ENCODE measurements at places on chromosomes 16 and 17. TPM values are rescaled to one million over a fixed set of nuclear protein-coding genes. Genes with fewer than 3 reads are reported as not detected.

WFIKKN2 gene
- polyA plus RNA-seq, result not detected

PITPNM3 gene
- polyA plus RNA-seq, result not detected

ATP6V0A1 gene
- polyA plus RNA-seq, result 16.2 TPM

IL17C gene
- polyA plus RNA-seq, result not detected

HBA2 gene
- 0.99 TPM for polyA plus RNA-seq

RCVRN gene
- not detected for polyA plus RNA-seq

DNA sequence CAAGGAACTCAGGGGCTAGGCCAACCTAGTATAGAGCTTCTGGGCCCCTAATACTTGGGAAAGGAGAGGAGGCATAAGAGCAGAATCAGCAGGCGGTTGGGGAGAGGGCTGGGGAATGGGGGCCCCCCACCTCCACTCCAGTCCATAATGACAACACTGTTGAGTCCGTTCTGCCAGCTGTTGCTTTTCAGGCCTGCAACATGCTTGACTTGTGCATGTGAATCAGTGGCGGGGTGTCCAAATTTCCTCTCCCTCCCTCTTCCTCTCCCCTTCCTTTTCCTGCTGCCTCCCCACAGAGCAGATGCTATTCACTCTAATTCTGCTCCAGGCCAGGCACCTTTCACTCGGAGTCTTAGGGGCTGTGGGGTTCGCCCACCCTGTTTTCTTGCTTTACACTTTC lies 31.7 kb downstream of the SGSM2 start:
- no peak for DNase-seq
- no peak overlapping the region for H3K27ac ChIP-seq
- no peaks in the 10 kb centered on the region for H3K4me1 ChIP-seq
- no peaks in the 10 kb centered on the region for H3K27me3 ChIP-seq
- peaks cover 9% of the 10 kb centered on the region for H3K36me3 ChIP-seq

DNA sequence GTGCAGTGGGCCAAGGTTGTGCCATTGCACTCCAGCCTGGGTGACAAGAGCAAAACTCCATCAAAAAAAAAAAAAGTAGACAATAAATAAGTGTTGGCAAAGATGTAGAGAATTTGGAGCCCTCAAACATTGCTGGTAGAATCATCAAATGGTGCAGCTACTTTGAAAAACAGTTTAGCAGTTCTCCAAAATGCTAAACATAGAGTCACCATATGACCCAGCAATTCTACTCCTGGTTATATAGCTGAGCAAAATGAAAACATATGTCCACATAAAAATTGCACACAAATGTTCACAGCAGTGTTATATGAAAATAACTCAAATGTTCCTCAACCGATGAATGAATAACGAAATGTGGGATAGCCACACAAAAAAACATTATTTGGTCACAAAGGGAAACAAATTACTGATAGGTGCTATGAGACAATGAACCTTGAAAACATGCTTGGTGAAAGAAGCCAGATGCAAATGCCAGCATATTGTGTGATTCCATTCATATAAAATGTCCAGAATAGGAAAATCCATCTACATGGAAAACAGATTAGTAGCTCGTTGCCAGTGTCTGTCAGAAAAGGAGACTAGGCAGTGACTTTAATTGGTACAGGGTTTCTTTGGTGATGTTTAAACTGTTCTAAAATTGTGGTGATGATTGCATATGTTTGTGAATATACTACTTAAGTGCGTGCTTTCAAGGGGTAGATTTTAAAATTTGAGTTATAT lies 12.7 kb upstream of the RABEP1 start:
- no peak overlapping the region for H3K27ac ChIP-seq
- no peak overlapping the region for H3K4me3 ChIP-seq
- no peaks in the 10 kb centered on the region for H3K27me3 ChIP-seq
- H3K4me1 ChIP-seq, result no peaks in the 10 kb centered on the region
- no peaks in the 10 kb centered on the region for H3K36me3 ChIP-seq

DNA sequence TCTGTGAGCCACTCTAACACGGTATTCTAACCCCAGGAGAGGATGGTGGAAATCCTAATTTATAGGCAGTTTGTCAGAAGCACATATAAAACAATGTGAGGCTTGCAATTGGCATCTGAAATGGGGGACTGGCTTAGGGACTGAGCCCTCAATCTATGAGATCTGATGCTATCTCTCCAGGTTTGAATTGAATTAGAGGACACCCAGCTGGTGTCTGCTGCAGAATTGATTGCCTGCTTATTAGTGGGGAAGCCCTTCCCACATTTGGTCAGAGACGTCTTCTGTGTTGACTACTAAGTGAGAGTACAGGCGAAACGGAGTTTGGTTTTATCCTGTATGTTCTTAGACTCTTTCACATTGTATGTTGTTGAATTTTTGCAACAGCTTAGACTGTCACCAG lies 13.6 kb upstream of the TMIGD1 start:
- H3K4me1 ChIP-seq, result no peaks in the 10 kb centered on the region
- no peaks in the 10 kb centered on the region for H3K27me3 ChIP-seq
- H3K27ac ChIP-seq, result no peak overlapping the region
- no peaks in the 10 kb centered on the region for H3K36me3 ChIP-seq

GRCh38 chr16:84982434-84982833 lies 28.9 kb downstream of the ZDHHC7 start:
- H3K27me3 ChIP-seq, result no peaks in the 10 kb centered on the region
- peaks cover 56% of the 10 kb centered on the region for H3K36me3 ChIP-seq
- H3K4me3 ChIP-seq, result no peak overlapping the region
- DNase-seq, result no peak

DNA sequence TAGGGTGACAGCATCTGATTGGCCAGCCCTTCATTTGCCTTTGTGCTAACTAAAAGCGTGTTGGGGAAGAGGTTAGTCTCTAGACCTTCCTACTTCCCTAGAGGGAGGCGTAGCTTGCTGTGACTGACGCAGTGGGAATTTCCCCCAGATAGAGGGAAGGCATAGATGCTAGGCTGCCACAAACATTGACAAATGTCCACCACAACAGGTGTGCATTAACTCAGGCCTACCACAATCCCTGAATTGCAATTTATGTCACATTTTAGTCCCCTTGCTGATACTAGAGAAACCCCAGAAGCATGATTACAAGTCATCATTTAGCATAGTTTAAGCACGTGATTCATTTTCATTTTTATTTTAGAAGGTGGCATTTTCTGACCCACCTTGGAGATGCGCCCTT lies 76.3 kb upstream of the WSB1 start:
- peaks cover 21% of the 10 kb centered on the region for H3K4me1 ChIP-seq
- no peaks in the 10 kb centered on the region for H3K36me3 ChIP-seq
- H3K27ac ChIP-seq, result peak overlapping the region; percentile 26
- DNase-seq, result no peak
- no peaks in the 10 kb centered on the region for H3K27me3 ChIP-seq

- no peak overlapping the region for H3K4me3 ChIP-seq
- no peak overlapping the region for H3K27ac ChIP-seq
- no peak for DNase-seq
- H3K36me3 ChIP-seq, result no peaks in the 10 kb centered on the region
Observed at GRCh38 chr17:13484020-13484419, 117.7 kb downstream of the HS3ST3A1 start.

GRCh38 chr17:73814075-73814474 lies 169.8 kb upstream of the SDK2 start:
- H3K36me3 ChIP-seq, result no peaks in the 10 kb centered on the region
- H3K27ac ChIP-seq, result no peak overlapping the region
- no peaks in the 10 kb centered on the region for H3K27me3 ChIP-seq
- no peak for DNase-seq

DNA sequence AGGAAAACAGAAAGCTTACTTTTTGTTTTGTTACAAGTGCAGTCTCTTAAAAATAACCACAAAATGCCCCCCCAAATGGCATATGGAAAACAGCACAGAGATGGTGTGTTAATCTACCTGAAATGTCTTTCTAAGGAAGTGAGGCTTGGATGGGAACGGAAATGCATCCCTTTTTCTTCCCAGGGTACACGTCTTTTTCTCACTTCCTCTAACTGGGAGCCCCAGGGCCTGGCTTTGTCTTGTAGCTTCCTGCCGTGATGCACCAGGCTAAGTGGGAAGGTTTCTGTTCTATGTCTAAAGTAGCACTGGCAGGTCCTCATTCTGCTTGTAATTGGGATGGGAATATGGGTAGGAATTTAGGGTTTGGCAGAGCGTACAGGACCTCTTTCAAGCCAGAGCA lies 52.5 kb upstream of the CACNG3 start:
- H3K27ac ChIP-seq, result no peak overlapping the region
- no peaks in the 10 kb centered on the region for H3K4me1 ChIP-seq
- no peak for DNase-seq
- peaks cover 43% of the 10 kb centered on the region for H3K36me3 ChIP-seq

DNA sequence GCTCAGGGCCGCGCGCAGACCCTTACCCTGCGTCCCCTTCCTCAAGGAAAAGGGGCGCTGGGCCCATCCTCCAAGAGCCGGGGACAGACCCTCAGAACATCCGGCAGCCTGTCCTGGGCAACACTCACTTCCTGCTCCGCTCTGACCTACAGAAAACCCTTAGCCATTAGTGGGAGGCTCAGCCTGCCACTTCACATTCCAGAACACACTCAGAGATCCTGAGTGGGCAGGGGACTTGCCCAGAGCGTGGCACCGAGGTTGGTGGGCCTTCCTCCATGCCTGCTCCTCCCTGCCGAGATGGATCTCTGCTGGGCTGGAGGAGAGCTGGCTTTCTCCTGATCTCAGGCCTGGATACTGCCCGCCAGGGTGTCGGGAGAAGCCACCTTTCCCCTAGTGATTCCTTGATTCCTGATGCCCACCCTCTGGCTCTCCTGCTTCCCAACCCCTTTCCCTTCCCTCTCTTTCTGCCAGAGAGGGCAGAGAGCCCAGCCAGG lies 1.5 kb downstream of the SCARF1 start:
- H3K27me3 ChIP-seq, result no peaks in the 10 kb centered on the region
- H3K36me3 ChIP-seq, result no peaks in the 10 kb centered on the region
- DNase-seq, result no peak
- peaks cover 26% of the 10 kb centered on the region for H3K4me1 ChIP-seq
- no peak overlapping the region for H3K27ac ChIP-seq
- peak overlapping the region; percentile 51 for H3K4me3 ChIP-seq

DNA sequence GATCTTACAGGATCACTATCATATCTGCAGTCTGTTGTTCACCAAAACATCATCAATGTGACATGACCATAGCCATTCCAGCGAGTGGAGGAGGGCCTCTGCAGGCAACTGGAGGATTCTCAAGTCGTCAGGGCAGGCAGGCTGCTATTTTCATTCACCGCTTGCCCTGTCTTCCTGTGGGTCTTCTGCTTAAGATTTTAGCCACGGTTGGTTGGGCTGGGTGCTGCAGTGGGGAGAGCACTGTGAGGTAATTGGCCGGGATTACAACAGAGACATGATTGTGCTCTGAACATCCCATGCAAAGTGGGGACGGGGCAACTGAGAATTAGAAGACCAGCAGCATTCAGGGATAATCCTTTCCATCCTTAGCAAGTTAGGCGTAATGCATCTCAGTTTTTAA lies 245.9 kb downstream of the CPPED1 start:
- no peaks in the 10 kb centered on the region for H3K4me1 ChIP-seq
- no peak overlapping the region for H3K4me3 ChIP-seq
- H3K27me3 ChIP-seq, result no peaks in the 10 kb centered on the region

GRCh38 chr16:25270577-25270976 lies 12.9 kb upstream of the ZKSCAN2 start:
- H3K27me3 ChIP-seq, result no peaks in the 10 kb centered on the region
- no peak overlapping the region for H3K4me3 ChIP-seq
- DNase-seq, result no peak
- H3K4me1 ChIP-seq, result no peaks in the 10 kb centered on the region
- H3K36me3 ChIP-seq, result peaks cover 2% of the 10 kb centered on the region

GRCh38 chr17:20774472-20775135 lies 195.1 kb downstream of the CDRT15L2 start:
- H3K4me1 ChIP-seq, result no peaks in the 10 kb centered on the region
- no peak for DNase-seq
- no peaks in the 10 kb centered on the region for H3K27me3 ChIP-seq
- H3K27ac ChIP-seq, result no peak overlapping the region
- H3K36me3 ChIP-seq, result no peaks in the 10 kb centered on the region

GRCh38 chr17:19250421-19251173 lies 13.4 kb downstream of the EPN2 start:
- H3K4me3 ChIP-seq, result no peak overlapping the region
- no peaks in the 10 kb centered on the region for H3K36me3 ChIP-seq
- no peaks in the 10 kb centered on the region for H3K4me1 ChIP-seq
- H3K27me3 ChIP-seq, result no peaks in the 10 kb centered on the region
- no peak for DNase-seq

- DNase-seq, result no peak
- no peak overlapping the region for H3K4me3 ChIP-seq
- H3K27me3 ChIP-seq, result no peaks in the 10 kb centered on the region
Observed at GRCh38 chr16:86545481-86545880, 9.6 kb downstream of the MTHFSD start.

GRCh38 chr17:42946812-42947211 lies 17.4 kb downstream of the AARSD1 start:
- no peak for DNase-seq
- H3K36me3 ChIP-seq, result peaks cover 15% of the 10 kb centered on the region
- no peaks in the 10 kb centered on the region for H3K27me3 ChIP-seq
- H3K4me1 ChIP-seq, result no peaks in the 10 kb centered on the region

DNA sequence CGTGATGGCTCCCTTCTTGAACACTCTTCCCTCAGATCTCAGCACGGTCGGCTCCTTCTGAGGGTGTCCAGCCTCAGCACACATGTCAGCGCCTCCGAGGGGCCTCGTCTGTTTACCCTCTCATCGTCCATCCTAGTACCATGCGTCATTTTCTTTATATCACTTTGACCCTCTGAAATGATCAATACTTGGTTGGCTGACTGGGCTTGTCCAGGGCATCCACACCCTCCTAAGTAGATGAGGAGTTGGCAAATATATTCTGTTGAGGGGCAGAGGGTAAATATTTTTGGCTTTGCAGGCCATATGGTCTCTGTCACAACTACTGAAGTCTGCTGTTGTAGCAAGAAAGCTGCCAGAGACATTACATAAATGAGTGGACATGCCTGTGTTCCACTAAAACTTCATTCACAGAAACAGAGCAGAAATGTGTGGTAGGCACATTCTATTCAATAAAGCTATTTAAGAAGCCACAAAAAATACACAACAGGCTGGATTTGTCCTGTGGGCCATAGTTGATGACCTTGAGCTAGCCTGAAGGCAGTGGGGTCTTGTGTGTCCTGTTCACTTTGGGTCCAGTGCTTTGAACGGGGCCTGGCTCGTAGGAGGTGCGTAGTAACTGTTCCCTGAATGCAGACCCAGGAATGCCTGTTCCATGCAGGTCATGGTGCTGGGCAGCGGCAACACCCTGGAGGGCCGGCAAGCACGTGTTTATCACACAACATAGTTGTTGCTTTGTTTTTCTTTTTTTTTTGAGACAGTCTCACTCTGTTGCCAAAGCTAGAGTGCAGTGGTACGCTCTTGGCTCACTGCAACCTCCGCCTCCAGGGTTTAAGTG lies 185.8 kb downstream of the SNX29 start:
- DNase-seq, result no peak
- no peak overlapping the region for H3K4me3 ChIP-seq
- H3K27me3 ChIP-seq, result no peaks in the 10 kb centered on the region
- no peak overlapping the region for H3K27ac ChIP-seq
- H3K4me1 ChIP-seq, result no peaks in the 10 kb centered on the region

DNA sequence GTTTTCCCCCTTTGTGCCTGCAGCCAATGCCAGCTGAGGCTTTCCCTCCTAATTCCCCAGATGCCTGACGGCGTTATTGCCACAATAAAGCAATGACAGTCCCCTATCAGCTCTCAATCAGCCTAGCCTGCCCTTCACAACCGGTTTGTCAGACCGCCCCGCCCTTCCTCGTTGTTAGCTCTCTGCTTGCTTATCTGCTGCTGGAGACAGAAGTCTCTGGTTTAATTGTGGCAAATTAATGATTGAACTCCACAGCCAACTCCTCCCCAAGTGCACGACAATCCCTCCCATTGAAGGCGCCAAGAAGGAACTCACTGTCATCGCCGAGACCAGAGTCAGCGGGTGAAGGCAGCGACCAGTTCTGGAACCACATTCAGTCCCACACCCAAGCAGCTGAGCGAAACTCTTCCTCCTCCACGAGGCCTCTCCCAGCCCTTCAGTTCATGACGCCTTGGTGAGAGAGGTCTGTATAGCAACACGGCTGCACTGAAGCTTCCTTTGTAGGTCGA lies 474.4 kb downstream of the SLC39A11 start:
- peaks cover 12% of the 10 kb centered on the region for H3K27me3 ChIP-seq
- no peak overlapping the region for H3K27ac ChIP-seq
- no peaks in the 10 kb centered on the region for H3K36me3 ChIP-seq
